ENCODE measurements at places on chromosomes 5 and 9.

DNA sequence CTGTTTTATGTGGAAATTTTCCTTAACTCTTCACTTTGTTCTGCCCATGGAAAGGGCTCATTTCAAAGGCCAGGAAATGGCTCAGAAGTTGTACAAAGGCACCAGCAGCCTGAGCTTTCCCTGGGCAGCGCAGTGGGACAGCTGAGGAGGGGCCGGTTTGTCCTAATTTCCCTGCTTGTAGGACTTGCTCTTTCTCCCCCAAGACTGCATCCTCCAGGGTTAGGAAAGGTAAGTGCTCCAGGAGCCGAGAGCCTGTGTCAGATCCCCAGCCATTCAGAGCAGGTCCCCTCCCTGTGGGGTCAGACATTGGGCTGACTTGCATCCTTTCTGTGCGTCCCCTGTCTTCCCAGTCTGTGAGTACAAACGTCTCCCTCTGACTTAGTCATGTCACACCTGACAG, 43.5 kb downstream of the AGXT2 start:
- no peak for DNase-seq

DNA sequence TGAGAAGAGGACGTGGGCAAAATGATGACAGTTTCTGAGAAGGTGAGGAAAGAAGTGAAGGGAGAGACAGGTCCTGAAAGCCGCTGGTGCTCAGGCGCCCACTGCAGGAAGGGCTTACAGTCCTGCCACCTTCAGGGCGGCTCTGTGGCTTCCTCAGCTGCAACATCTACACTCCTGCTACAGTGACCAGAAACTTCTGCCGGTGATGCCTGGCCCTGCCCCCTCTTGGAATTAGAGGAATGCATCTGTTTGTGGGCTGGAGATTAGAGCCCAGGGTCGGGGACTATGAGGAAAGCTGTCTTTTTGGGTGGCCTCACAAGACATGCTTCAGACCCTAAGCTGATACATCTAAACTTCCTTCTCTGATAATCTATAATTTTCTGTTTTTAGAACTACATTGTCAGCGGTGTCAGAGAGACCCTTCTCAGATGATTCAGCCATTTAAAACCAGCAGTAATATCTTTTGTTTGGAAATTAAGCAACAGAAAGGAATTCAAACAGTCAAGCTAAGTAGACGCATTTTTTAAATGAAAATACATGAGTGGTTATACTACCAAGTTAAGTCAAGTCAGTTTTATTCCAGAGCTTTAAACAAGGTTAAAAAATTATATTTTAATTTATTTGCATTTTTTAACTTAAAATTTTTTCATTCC, 30.4 kb downstream of the PRDM6 start:
- DNase-seq = peak; percentile 55

DNA sequence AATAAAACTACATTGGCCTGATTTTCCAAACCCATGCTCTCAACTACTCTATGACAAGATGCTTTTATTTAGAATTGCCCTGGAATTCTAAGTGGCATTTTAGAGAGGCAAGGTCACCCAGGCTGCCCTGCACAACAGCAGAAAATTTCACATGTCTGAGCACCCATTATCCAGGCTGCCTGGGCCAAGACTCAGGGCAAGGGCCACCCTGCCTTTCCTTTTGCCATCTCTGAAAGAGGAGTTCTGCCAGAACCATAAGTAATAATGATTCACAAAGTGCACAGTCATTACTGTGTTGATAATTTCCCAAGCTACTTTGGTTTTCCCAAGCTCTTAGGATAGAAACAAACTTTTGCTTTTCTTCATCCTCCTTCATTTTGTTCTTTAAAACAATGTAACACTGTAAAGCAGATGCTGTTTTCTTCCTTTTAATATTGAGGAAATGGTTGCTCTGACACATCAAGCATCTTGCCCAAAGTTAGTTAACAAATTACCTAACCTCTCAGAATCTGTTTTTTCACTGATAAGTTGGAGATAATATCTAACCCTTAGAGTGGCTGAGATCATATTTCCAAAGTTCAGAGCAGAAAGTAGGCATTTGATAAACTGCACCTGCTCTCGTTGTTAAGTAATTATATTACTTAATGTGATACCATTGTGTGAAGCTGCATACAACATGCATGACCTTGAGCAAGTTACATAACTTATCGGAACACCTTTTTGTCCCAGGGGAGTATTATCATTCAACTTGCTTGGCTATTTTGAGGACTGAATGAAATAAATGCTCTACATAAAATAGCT, 325.6 kb downstream of the PRELID2 start:
- no peak for DNase-seq

DNA sequence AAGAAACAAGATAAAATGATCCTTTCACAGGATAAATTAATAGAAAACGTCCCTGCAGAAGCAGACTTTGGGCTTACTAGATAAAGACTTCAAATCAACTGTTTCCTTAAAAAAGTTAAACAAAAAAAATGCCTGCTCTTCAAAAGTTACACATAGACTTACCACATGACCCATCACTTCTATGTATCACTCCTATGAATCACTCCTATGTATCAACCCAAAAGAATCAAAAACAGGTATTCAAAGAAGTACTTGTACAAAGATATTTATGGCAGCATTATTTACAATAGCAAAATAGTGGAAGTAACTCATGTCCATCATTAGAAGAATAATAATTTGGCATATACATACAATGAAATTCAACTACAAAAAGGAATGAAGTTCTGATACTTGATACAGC, 56.3 kb upstream of the PRDM9 start:
- no peak for DNase-seq

DNA sequence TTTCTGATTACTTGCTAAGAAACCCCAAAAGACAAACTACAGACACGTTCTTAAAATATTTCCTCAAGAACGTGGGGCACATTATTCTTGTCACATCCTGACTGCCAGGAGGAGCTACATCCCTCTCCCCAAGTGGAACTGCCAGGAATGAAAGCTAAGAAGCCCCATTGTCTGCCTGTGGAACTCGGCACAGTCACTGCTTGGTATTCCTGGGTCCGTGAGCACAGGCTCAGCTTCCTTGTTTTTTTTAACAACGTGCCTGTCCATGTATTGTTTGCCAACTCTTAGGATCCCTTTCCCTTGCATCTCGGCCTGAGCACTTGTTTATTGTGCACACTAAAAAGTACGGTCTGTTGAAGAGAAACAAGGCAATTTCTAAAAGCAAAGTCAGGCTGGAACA, 47.0 kb upstream of the SELENOP start:
- DNase-seq = no peak

DNA sequence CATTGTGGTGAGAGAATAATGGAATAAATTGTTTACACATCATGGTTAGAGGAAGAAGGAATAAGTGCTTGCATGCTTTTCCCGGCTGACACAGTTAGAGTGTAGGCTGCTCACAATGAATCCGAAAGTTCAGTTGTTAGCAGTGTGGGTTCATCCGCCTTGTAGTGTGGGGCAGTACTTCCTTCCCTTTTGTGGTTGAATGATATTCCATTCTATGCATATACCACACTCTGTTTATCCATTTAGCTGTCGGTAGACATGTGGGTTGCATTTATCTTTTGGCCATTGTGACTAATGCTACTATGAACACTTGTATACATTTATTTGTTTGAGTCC, 84.0 kb downstream of the COL5A1 start:
- DNase-seq = no peak

- no peak for DNase-seq
Measured at GRCh38 chr9:71270554-71270953, 149.1 kb upstream of the TRPM3 start.

DNA sequence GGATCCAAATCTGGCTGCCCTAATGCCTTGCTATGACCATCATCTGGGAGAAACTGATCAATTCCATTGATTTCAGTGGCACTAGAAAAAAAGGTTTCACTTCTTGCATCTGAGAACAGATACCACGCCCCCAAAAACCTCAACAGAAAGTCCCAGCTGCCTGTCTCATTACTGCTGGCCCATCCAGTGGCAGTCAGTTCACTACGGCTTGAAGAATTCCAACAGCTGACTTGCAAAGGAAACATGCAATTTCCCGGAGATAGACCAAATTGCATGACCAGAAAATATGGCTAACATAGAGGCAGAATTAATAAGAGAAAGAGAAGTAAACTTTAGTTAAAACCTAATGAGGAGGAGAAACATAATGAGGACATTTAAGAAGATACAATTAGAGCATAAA, 48.6 kb downstream of the UGCG start:
- DNase-seq = no peak

- DNase-seq = no peak
Measured at GRCh38 chr5:92822183-92822582, 758.8 kb downstream of the NR2F1-AS1 start.

GRCh38 chr5:174022384-174023095, 23.0 kb upstream of the NSG2 start:
- no peak for DNase-seq

GRCh38 chr5:172213126-172213525, 19.2 kb downstream of the EFCAB9 start:
- DNase-seq = peak; percentile 16

DNA sequence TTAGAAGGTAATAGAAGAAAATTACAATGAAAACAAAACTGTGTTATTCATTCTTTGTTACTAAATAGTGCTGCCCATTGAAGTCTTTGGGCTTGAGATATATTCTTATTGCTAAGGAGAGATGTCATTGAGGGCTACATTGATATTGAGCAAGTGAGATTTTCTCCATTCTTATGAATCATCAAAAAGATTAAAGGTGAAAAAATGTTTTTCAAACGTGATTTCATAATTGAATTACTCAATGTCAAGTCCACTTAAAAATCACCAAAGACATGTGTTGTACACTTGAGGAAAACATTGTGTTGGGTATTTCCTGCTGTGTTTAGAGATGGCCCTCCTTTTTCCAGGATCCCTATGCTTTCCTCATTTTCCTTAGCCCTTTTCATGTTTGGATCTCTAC, 448.1 kb downstream of the NFIB start:
- DNase-seq = no peak

- DNase-seq = peak; percentile 18
Measured at GRCh38 chr5:120910629-120911028, 446.5 kb downstream of the PRR16 start.

DNA sequence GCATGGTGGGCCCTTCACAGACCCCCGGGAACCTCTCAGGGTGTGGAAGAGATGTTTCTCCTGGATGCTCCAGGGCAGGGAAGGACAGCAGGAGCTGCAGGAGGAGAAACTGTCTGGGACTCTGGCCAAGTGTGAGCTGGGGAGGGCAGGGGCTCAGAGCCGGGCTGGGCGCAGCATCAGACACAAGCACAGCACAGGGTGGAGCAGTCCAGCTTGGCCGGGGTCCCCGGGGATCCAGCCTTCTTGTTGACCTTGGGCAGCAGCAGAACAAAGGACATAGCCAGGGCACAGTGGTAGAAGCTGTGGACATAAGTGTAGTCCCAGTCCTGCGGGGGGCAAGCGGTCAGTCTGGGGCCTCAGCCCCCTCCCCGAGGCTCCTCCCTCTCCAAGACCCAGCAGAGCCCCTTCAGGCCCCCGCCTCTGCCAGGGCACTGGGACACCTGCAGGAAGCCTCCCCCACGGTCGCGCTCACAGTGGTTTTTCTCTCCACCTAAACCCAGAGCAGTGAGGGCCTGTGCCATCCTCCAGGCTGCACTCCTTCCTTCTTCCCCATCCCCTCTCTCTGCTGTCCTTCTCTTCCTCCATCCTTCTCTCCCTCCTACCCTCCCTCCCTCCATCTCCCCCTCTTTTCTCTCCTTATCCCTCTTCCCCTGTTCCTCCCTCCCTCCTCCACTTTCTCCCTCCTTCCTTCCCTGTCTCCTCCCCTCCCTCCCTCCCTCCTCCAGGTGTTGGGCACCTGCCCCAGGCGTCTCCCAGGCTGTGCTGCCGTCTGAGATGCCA, 10.1 kb downstream of the MYMK start:
- no peak for DNase-seq

GRCh38 chr5:14665101-14665822, 744 bp downstream of the OTULIN start:
- peak; percentile 78 for DNase-seq

- DNase-seq = no peak
Measured at GRCh38 chr9:109967651-109968642, 187.9 kb downstream of the PALM2AKAP2 start.

Measured in eye (tissue), 1 donor.